ENCODE measurements at places on chromosomes 6 and 20. TPM values are rescaled to one million over a fixed set of nuclear protein-coding genes. Genes with fewer than 3 reads are reported as not detected.

DNA sequence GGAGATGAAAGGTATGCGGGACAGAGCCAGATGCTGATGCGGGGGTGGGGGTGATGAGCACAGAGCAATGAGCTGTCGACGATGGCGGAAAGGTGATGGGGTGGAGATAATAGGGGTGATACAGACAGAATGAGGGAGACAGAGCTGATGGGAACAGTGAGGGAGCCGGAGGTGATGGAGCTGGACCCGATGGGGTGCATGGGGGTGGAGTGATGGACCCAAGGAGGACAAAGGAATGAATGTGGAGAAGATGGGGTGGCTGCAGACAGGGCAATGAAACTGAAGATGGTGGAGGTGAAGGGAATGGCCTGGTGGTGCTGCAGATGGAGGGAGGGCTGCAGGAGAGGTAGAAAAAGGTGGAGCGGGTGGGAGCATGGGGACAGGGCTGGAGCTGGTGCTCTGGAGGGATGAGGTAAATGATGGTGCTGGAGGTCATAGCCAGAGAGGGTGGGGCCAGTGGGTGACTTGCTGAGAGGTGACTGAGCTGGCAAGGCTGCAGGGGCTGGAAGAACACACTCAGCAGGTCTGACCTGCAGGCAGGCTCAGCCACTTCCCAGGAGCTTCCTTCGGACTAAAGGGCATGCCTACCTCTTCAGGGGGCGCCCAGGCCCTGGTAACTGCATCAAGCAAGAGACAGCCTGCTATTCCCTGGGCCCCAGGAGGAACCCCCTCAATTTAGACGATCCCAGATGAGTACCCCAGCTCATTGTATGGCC is 6.0 kb upstream of the FOXS1 start:
- no peak for DNase-seq

GRCh38 chr20:35823937-35824336 is 52.1 kb downstream of the PHF20 start:
- DNase-seq = no peak

GRCh38 chr6:36285797-36286196 is 15.9 kb downstream of the PNPLA1 start:
- no peak for DNase-seq

DNA sequence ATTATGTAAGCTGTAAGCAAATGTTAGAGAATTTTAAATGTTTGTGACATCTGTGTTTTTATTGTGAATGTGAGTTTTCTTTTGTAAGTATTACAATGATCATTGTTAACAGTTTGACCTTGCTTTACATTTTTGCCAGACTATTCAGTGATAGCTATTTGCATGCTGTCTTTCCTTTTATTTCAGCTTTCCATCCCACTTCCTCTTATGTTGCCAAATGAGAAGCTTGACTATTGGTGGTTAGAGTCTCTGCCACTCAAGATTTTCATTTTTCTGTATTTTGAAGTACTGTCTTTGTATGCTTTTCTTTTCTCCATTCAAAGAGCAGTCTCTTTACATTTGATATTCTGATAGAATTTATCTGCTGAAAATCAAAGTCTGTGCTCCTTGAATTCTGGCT is 104.1 kb downstream of the PRIM2 start:
- DNase-seq = no peak

- DNase-seq = no peak
Measured at GRCh38 chr20:22341508-22341907, 242.9 kb downstream of the FOXA2 start.

- no peak for DNase-seq
Measured at GRCh38 chr6:133549371-133549801, 308.2 kb downstream of the EYA4 start.

DNA sequence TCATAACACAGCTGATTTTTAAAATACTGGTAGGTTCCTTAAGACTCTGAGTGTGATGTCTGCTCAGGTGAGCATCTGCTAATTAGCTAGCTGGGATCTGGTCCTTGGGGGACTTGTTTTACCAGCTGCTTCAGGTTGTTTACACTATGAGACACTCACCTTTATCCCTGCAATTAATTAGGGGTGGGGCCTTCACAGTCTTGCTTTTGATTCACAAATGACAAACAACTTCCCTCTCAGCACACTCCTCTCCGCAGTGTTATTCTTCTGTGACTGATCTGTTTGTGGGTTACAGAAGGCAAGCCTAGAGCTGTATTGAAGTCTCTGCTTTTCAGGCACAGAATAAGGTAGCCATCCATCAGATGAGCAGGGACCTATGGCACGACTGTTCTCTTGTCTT is 62.0 kb upstream of the CD83 start:
- no peak for DNase-seq

Gene GSTA3
- not detected for total RNA-seq

Gene HSD17B8
- total RNA-seq = 13.6 TPM

Gene ZBP1
- 1.3 TPM for total RNA-seq

GRCh38 chr20:57245997-57246396 is 20.4 kb downstream of the BMP7 start:
- DNase-seq = no peak

GRCh38 chr6:18507561-18507960 is 120.4 kb downstream of the RNF144B start:
- no peak for DNase-seq

DNA sequence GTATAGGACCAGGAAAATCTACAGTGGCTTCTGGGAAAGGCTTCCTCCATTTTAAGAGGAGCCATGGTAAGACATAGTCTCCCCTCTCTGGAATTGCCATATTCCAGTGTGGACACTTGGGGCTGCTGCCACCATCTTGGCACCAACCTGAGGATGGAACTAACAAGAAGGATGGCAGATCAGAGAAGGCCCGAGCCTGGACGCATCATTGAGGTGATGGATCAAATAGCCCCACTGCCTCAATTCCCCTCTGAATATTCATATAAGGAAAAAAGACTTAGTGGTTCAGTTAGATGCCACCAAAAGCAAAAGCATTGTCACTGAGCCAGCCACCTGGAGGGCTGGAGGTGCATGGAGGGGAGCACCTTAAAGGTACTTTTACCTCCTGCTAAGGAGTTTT is 25.9 kb downstream of the PLAGL2 start:
- no peak for DNase-seq

Gene RGS17
- 3.5 TPM for total RNA-seq

DNA sequence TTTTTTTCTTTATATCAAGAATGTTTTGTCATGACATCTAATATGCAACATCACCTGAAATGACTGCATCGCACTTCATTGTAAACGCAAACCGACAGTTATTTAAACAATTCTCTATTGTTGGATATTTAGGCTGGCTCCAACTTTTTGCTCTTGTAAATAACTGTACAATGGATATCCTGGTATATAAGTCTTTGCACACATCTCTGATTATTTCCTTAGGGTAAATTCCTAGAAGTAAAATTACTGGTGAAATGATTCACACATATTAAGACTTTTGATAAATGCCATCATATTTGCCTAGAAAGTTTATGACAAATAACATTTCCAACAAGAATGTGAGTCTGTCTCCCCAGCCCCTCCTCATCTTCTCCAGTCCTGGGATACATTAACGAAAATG is 154.7 kb downstream of the TFAP2C start:
- DNase-seq = no peak

- DNase-seq = no peak
Measured at GRCh38 chr6:116550796-116551195, 2.8 kb upstream of the CALHM4 start.

Gene FNDC11
- 1.4 TPM for total RNA-seq

GRCh38 chr20:21436205-21436604 is 38.9 kb upstream of the NKX2-4 start:
- no peak for DNase-seq

Gene XKR7
- total RNA-seq = not detected

Gene FNDC1
- 2.3 TPM for total RNA-seq

GRCh38 chr20:32387252-32387651 is 29.1 kb downstream of the ASXL1 start:
- no peak for DNase-seq

DNA sequence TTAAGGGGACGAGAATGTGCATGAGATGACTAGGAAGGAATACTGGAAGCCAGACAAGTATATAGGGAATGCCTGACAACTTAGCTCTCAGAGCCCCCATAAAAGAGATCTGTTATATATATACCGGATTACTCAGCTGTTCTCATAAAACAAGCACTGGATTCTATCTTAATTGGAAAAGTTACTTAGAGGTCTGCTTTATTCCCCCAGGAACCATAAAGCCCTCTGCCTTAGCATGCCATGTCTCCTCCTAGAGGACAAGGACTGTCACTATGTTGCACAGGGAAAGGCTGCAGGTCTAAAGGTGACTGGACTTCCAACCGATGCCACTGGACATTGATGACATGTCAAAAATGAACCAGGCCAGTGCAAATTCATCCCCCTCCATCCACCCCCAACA is 6.4 kb downstream of the EXOC2 start:
- no peak for DNase-seq

Gene CBLN4
- not detected for total RNA-seq

Gene MOG
- not detected for total RNA-seq

Gene MTRF1L
- 18.2 TPM for total RNA-seq

DNA sequence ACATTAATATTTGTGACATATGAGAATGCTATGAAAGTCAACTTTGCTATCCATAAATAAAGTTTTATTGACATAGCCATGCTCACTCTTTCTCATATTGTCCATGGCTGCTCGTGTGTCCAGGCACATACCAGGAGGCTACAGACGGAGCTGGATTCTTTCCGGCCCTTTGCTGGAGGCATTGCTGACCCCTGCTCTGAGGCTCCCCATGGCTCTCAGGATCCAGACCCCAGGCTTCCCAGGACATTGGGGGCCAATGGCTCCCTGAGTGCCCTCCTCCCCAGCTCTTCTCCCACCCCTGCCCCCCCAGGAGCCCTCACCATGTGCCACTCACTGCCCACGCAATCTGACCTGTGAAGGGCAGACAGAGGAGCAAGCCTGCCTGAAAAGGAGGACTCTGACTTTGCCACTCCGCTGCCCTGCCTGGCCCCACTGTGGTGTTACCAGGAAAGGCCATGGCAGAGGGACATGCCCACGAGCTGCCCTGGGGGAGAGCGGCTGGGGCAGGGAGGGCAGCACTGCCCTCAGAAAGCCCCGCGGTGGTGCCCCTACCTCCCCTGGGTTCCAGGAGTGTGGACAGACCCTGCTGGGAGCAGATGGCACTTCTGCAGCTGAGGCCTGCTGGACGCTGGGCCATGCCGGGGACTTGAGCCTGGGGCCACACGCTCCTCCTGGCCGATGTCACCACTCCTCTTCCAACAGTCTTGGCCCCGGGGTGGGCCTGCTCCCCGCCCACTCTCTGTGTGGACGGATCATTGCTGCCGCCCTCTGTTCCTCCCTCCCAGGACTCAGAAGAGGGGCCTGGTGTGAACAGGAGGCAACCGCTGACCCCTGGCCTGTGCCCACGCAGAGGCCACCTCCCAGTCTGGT is 97.8 kb upstream of the BHLHE23 start:
- DNase-seq = no peak

GRCh38 chr6:70706491-70707123 is 38.9 kb downstream of the SMAP1 start:
- DNase-seq = no peak

GRCh38 chr20:35320396-35321126 is 28.3 kb upstream of the FAM83C start:
- no peak for DNase-seq

Gene COX7A2
- total RNA-seq = 376 TPM

DNA sequence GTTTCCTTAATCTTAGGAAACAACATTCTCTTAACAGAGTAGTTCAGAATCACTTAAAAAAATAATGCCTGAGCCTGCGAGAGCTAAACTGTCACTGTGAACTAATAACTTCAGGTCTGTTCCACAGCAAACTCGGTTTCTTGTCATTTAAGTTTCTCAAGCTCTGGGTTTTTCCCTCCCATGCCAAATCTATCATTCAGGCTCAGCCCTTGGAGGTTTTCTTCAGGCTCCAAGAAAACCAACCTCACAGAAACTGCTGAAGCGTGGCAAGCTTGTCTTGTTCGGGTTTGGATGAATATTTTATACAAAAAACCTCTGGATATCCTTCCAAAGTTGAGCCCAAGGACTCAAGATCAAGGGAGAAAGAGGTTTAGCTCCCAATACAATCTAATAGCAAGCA is 99.7 kb upstream of the SNX9 start:
- DNase-seq = no peak

DNA sequence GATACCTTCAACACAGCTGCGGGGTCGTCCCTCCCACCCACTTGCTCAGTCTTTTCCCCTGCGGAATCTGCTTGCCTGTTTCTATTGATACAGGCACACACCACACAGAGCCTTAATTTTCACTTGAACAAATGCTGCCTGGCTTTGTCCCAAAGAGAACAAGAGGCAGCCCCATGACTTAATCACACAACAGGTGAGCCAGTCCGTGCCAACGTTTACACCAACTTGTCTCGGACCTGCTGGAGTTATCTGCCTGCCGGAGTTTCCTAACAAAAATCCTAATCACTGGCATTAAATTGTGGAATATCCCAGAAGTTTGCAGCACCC is 186.8 kb upstream of the RREB1 start:
- no peak for DNase-seq

DNA sequence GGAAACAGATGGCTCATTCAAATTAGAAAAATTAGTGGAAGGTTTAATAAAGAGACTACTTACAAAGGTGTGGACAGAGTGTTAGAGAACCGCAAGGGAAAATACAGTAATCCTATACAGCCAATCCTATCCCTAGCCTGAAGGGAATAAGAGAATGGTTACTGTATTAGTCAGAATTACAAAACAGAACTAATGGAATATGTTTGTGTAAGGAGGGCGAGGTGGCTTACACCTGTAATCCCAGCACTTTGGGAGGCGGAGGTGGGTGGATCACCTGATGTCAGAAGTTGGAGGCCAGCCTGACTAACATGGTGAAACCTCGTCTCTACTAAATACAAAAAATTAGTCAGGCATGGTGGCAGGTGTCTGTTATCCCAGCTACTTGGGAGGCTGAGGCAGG is 16.3 kb upstream of the TRPC4AP start:
- no peak for DNase-seq

GRCh38 chr6:147285087-147285855 is 81.1 kb downstream of the STXBP5 start:
- DNase-seq = no peak

Gene CCDC170
- total RNA-seq = 0.69 TPM

- no peak for DNase-seq
Measured at GRCh38 chr6:140697585-140697984, 1323.1 kb upstream of the CITED2 start.

GRCh38 chr6:87572883-87573282 is 16.9 kb downstream of the RARS2 start:
- DNase-seq = no peak

Gene PAX1
- not detected for total RNA-seq

Gene BPIFB4
- total RNA-seq = not detected

Gene WFDC2
- total RNA-seq = 144 TPM

DNA sequence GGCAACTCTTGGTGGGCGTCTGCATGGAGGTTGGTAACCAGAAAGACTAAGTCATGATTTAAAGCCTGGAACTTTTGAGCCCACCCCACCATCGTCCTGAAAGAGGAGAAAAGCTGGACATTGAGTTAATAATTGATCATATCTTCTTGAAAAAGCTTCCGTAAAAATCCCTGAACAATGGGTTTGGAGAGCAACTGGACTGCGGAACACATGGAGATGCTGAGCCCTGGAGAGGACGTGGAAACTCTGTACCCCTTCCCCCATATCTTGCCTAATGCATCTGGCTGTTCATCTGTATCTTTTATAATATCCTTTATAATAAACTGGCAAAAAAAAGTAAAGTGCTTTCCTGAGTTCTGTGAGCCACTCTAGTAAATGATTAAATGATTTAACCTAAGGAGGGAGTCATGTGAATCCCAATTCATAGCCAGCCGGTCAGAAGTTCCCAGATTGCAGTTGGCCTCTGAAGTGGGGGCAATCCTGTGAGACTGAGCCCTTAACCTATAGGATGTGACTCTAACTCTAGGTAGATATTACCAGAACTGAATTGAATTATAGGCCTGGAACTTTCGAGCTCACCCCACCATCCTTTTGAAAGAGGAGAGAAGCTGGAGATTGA is 26.5 kb upstream of the LGSN start:
- no peak for DNase-seq

Gene NR2E1
- not detected for total RNA-seq
